Activated CD4-positive, alpha-beta T cell treated with anti-CD3 and anti-CD28 coated beads, Interleukin-2, amount 10 ng/mL, durations not matched to agents 24 days and 14 days (primary cell): ENCODE measurements at places on chromosomes 2 and 18. TPM values are rescaled to one million over a fixed set of nuclear protein-coding genes. Genes with fewer than 3 reads are reported as not detected.

GRCh38 chr2:86274918-86275275, 62.5 kb downstream of the REEP1 start:
- H3K27ac ChIP-seq, result no peak overlapping the region
- no peak overlapping the region for H3K4me3 ChIP-seq
- no peak for DNase-seq

DNA sequence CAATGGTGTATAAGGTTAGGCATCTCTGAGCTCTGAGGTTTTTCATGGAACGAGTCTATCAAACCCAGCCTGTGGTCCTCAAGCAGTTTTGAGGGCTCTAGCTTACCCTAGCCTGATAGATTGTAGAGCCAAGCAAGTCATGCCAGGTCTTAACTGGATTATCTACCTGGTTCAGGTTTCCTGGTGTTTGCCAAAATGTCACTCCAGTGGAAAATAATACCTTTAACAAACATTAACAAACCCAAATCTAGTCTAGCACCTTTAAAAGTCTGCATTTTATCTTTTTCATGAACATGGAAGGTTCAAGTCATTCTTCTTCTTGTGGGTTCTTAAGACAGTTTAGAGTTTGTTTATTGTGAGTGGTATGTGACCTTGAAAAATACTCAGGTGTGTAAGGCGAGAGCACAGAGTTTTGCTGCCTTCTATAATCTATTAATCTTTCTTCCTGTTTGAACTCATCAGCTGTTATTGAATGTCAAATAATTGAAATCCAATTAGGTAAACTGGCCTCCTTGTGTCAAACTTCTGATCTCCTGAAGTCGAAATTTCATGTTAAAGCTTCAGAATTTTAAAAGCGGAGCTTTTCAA, 13.4 kb upstream of the ADGRF3 start:
- no peaks in the 10 kb centered on the region for H3K27me3 ChIP-seq
- no peak overlapping the region for H3K27ac ChIP-seq
- DNase-seq, result no peak
- peaks cover 44% of the 10 kb centered on the region for H3K4me1 ChIP-seq

DNA sequence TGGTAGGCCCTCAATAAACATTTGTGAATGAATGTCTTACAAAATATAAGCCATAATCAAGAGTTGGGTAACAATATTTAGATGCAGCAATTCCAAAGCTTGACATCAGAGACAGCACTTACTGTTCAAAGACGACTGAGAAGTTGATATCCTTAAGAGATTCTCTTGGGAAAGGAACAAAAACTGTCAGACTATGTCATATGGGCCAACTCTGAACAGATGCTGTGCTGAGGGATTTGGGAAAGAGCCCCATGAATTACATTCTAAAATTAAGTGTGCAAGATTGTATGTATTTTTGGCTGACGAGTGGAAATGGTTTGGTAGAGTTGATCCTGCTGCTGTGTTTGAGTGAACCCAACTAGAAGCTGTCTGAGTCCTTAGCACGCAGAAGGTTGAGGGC, 250.7 kb upstream of the LINC00305 start:
- H3K27ac ChIP-seq, result no peak overlapping the region
- no peak overlapping the region for H3K4me3 ChIP-seq
- no peaks in the 10 kb centered on the region for H3K4me1 ChIP-seq

- peaks cover 47% of the 10 kb centered on the region for H3K4me1 ChIP-seq
- H3K27ac ChIP-seq, result no peak overlapping the region
- H3K4me3 ChIP-seq, result no peak overlapping the region
- H3K27me3 ChIP-seq, result no peaks in the 10 kb centered on the region
- no peak for DNase-seq
Observed at GRCh38 chr2:239225871-239226561, 174.8 kb downstream of the HDAC4 start.

GAL3ST2 gene
- 0.52 and 1.2 TPM in 2 replicates for total RNA-seq

DNA sequence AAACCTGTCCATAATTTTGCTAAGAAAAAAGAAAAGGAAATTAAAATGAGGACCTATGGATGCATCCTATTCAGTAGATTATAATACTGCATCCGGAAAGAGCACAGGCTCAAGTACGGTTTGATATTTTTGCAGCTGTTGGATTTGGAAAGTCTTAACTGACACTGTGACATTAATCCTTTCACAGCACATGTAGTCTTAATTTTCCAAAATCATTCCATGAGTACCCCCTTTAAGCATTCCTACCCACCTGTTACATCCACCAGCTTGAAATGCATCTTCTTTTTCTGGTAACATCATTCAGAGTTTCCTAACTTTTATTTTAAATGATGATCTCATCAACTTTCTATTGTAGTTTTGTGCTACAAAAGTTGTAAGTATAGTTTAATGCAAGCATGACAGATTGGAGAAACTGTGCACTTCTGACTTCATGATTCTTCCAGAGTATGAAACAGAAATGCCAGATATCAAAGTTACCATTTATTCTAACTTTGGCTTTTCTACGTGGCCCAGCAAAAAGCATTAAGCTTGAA, 113.5 kb downstream of the ESCO1 start:
- H3K36me3 ChIP-seq, result no peaks in the 10 kb centered on the region
- H3K27me3 ChIP-seq, result peaks cover 4% of the 10 kb centered on the region
- no peaks in the 10 kb centered on the region for H3K4me1 ChIP-seq
- no peak overlapping the region for H3K27ac ChIP-seq
- no peak for DNase-seq
- H3K4me3 ChIP-seq, result no peak overlapping the region

DNA sequence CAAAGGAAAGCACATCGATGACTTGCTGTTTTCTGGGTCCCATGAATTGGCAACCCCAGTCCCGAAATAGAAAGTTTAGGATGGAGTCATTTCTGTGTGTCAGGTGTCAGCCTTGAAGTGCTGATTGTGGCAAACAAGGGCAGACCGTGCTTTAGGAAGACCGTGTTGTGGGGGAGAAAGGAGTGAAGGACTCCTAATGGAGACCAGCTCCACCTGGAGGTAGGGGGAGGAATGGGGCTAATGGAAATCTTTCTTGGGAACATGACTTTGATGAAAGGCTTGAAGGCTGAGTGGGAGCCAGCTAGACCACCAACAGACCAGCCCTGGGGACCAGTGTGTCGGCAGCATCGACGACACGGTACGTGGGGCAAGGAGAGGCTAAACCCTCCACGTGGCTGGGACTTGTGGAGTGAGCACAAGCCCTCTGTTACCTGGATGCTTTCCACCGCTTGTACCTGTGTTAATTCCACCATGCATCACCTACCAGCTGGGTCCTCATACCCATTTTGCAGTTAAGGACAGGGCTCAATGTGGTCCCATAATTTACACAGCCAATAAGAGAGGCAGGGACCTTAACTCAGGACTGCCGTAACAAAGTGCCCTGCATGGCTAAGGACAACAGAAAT, 104.2 kb downstream of the SH3BP4 start:
- no peak overlapping the region for H3K27ac ChIP-seq
- no peaks in the 10 kb centered on the region for H3K4me1 ChIP-seq
- H3K4me3 ChIP-seq, result no peak overlapping the region

- H3K36me3 ChIP-seq, result no peaks in the 10 kb centered on the region
- DNase-seq, result no peak
- no peak overlapping the region for H3K4me3 ChIP-seq
- no peaks in the 10 kb centered on the region for H3K27me3 ChIP-seq
Observed at GRCh38 chr2:235191978-235192377, 240.2 kb downstream of the SH3BP4 start.

HOXD8 gene
- not detected in 2 replicates for total RNA-seq

DNA sequence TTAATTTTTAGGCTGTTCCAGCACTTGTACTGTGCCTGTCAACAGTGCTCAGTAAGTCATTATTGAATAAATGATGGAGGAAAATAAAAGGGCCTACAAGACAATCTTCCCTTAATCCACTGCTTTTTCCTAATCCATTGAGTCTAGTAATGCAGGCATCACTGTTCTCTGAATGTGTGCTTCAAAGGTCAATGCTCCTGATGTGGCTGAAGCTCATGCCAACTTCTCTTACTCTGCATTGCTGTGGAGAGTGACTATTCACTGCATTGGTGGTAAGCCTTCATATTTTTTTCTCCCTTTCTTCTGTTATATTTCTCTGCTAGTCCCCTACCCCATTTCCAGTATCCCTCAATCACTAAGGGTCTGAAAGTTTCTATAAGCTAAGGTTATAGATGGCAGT, 31.9 kb upstream of the MYO1B start:
- H3K27me3 ChIP-seq, result no peaks in the 10 kb centered on the region
- H3K4me3 ChIP-seq, result no peak overlapping the region
- DNase-seq, result no peak
- peaks cover 12% of the 10 kb centered on the region for H3K4me1 ChIP-seq
- H3K36me3 ChIP-seq, result peaks cover 3% of the 10 kb centered on the region
- H3K27ac ChIP-seq, result no peak overlapping the region

GRCh38 chr2:203880557-203881125, 13.1 kb downstream of the CTLA4 start:
- H3K4me3 ChIP-seq, result no peak overlapping the region
- no peak overlapping the region for H3K27ac ChIP-seq
- peaks cover 18% of the 10 kb centered on the region for H3K4me1 ChIP-seq
- no peak for DNase-seq
- peaks cover 6% of the 10 kb centered on the region for H3K36me3 ChIP-seq

SERPINB5 gene
- not detected in 2 replicates for total RNA-seq

GRCh38 chr2:128512379-128513115, 193.9 kb upstream of the HS6ST1 start:
- no peaks in the 10 kb centered on the region for H3K27me3 ChIP-seq
- H3K27ac ChIP-seq, result no peak overlapping the region
- no peak overlapping the region for H3K4me3 ChIP-seq
- H3K36me3 ChIP-seq, result no peaks in the 10 kb centered on the region
- no peak for DNase-seq
